Activated CD4-positive, alpha-beta memory T cell treated with anti-CD3 and anti-CD28 coated beads, Interleukin-2, amount 10 ng/mL, durations not matched to agents 7 days and 5 days (primary cell): ENCODE measurements at places on chromosomes 3 and 15.
A peak's percentile ranks its signal among the peaks of the same experiment; 100 is the strongest.

GRCh38 chr3:125213946-125214542 lies 1.5 kb upstream of the SLC12A8 start:
- H3K4me3 ChIP-seq: no peak overlapping the region
- peaks cover 14% of the 10 kb centered on the region for H3K4me1 ChIP-seq
- peaks cover 48% of the 10 kb centered on the region for H3K27me3 ChIP-seq
- DNase-seq: no peak
- no peak overlapping the region for H3K27ac ChIP-seq

GRCh38 chr3:179068779-179069530 lies 2.7 kb downstream of the ZMAT3 start:
- peaks cover 39% of the 10 kb centered on the region for H3K4me1 ChIP-seq
- H3K27ac ChIP-seq: no peak overlapping the region
- DNase-seq: peak; percentile 61
- peak overlapping the region; percentile 22 for H3K4me3 ChIP-seq

DNA sequence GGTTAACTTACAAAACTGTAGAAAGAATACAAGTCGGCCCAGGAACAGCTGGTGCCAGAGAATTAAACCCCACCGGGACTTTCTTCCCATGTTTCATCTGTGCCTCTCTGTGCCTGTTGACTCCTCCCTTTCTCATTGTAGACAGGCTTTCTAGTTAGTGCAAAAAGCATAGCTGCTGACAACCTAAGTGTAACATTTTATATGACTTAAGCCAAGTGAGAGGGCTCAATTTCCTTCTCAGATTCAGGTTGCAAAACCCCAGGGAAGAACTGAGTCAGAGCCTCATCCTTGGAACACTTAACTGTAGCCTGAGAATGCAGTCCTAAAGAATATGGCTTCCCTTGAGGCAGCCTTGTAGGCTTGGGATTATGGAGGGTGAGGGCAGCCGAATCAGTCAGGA lies 302.5 kb upstream of the AZI2 start:
- H3K27ac ChIP-seq: no peak overlapping the region
- no peak overlapping the region for H3K4me3 ChIP-seq
- DNase-seq: no peak
- H3K4me1 ChIP-seq: no peaks in the 10 kb centered on the region
- no peaks in the 10 kb centered on the region for H3K27me3 ChIP-seq

- peaks cover 46% of the 10 kb centered on the region for H3K4me1 ChIP-seq
- no peak overlapping the region for H3K4me3 ChIP-seq
These were observed 57.5 kb upstream of the HERC1 start for GRCh38 chr15:63891079-63891767.

DNA sequence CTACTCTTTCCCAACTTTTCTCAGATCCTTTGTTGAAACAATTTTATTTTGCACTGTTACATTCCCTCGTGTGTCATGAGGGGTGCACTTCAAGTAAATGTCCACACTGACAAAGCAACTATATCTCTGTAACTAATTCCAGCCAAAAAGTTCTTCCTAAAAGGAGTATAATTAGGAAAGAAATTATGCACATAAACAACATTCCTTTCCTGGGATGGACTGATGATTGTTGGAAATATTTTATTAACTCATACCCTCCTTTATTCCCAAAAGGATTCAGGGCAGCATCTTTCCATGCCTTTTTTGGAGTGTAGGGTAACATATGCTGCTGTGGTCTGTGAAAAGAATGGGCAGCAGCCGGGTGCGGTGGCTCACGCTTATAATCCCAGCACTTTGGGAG lies 426.1 kb upstream of the THBS1 start:
- no peaks in the 10 kb centered on the region for H3K36me3 ChIP-seq
- H3K4me1 ChIP-seq: no peaks in the 10 kb centered on the region
- no peak for DNase-seq
- H3K27me3 ChIP-seq: peaks cover 13% of the 10 kb centered on the region
- no peak overlapping the region for H3K27ac ChIP-seq
- no peak overlapping the region for H3K4me3 ChIP-seq

GRCh38 chr3:24300949-24301348 lies 193.7 kb downstream of the THRB start:
- no peaks in the 10 kb centered on the region for H3K36me3 ChIP-seq
- H3K27ac ChIP-seq: no peak overlapping the region
- DNase-seq: no peak
- H3K4me1 ChIP-seq: no peaks in the 10 kb centered on the region
- no peak overlapping the region for H3K4me3 ChIP-seq

- H3K36me3 ChIP-seq: no peaks in the 10 kb centered on the region
- H3K4me1 ChIP-seq: no peaks in the 10 kb centered on the region
- H3K27me3 ChIP-seq: no peaks in the 10 kb centered on the region
- no peak overlapping the region for H3K27ac ChIP-seq
- no peak overlapping the region for H3K4me3 ChIP-seq
- DNase-seq: no peak
These were observed 54.3 kb downstream of the DNAJB8 start for GRCh38 chr3:128412180-128413002.

DNA sequence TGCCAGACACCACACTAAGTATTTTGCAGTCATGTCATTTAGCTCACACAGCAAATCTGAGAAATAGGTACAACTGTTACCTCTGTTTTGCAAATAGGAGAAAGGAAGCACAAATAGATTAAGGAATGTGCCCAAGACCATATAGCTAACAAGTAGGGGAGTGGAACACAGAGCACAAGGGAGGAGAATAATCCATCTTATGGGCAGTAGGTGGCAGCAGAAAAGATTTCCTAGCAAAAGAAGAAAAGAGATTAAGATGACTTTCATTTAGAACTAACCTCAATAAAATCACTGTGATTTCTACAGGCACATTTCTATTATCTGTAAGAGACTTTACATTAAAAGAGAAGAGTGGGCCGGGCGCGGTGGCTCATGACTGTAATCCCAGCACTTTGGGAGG lies 49.1 kb downstream of the NR1I2 start:
- no peaks in the 10 kb centered on the region for H3K27me3 ChIP-seq
- no peak overlapping the region for H3K27ac ChIP-seq
- peaks cover 5% of the 10 kb centered on the region for H3K36me3 ChIP-seq
- H3K4me1 ChIP-seq: peaks cover 3% of the 10 kb centered on the region

- H3K27ac ChIP-seq: no peak overlapping the region
- no peak overlapping the region for H3K4me3 ChIP-seq
- no peaks in the 10 kb centered on the region for H3K27me3 ChIP-seq
- H3K36me3 ChIP-seq: no peaks in the 10 kb centered on the region
These were observed 288.4 kb upstream of the DPH6 start for GRCh38 chr15:35834216-35834830.

GRCh38 chr3:123750659-123751420 lies 133.3 kb downstream of the MYLK start:
- no peaks in the 10 kb centered on the region for H3K4me1 ChIP-seq
- H3K27me3 ChIP-seq: peaks cover 9% of the 10 kb centered on the region
- H3K36me3 ChIP-seq: no peaks in the 10 kb centered on the region
- no peak overlapping the region for H3K27ac ChIP-seq
- no peak for DNase-seq

- no peak overlapping the region for H3K27ac ChIP-seq
- no peaks in the 10 kb centered on the region for H3K27me3 ChIP-seq
- no peaks in the 10 kb centered on the region for H3K36me3 ChIP-seq
- DNase-seq: no peak
- no peaks in the 10 kb centered on the region for H3K4me1 ChIP-seq
- no peak overlapping the region for H3K4me3 ChIP-seq
These were observed 666.3 kb downstream of the ZBBX start for GRCh38 chr3:166713787-166714186.

GRCh38 chr3:114706591-114707232 lies 412.9 kb downstream of the TIGIT start:
- H3K4me1 ChIP-seq: peaks cover 5% of the 10 kb centered on the region
- H3K36me3 ChIP-seq: no peaks in the 10 kb centered on the region
- no peaks in the 10 kb centered on the region for H3K27me3 ChIP-seq
- no peak overlapping the region for H3K27ac ChIP-seq
- no peak overlapping the region for H3K4me3 ChIP-seq

DNA sequence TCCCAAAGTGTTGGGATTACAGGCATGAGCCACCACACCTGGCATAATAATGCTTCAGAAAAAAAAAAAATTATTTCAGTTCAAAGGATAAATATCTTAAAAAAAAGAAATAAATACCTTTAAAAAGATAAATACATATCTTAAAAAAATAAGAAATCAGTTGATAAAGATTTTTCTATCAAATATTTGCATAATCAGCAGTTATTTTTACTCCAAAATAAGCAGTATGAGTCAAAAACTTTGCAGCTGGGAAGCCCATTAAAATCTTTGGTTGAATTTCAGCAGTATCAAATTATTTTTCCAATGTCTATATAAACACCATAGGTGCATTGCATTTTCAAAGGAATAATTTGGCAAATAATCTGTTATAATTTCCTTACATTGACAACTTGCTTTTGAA lies 202.5 kb downstream of the KBTBD8 start:
- H3K36me3 ChIP-seq: no peaks in the 10 kb centered on the region
- no peak for DNase-seq
- H3K4me1 ChIP-seq: no peaks in the 10 kb centered on the region
- no peak overlapping the region for H3K4me3 ChIP-seq
- no peaks in the 10 kb centered on the region for H3K27me3 ChIP-seq

DNA sequence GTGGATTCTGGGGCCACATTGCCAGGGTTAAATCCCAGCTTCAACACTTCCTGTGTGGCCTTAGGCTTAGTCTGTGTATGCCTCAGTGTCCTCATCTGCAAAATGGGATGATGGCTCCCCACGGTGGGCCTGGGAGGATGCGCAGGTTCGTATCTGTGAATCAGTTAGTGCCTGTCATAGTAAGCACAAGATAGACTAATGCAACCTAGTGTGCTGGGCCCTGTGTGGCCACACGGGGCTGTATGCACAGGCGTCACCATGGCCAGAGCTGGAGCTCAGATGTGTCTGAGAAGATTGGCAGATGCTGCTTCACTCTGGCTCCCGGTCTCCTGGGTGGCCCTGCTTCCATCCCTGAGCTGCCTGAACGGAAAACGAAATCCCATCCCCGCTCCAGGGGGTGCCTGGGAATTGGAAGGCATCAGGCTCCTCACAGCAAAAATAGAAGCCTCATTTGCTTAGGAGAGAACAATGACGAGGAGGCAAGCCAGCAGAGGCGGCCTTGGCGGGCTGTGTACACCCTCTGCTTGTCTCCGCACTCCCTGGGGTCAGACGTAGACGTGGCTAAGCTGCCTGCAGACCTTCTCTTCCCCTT lies 103.6 kb downstream of the APBA2 start:
- no peak overlapping the region for H3K27ac ChIP-seq
- H3K36me3 ChIP-seq: no peaks in the 10 kb centered on the region
- peaks cover 2% of the 10 kb centered on the region for H3K4me1 ChIP-seq
- no peaks in the 10 kb centered on the region for H3K27me3 ChIP-seq

DNA sequence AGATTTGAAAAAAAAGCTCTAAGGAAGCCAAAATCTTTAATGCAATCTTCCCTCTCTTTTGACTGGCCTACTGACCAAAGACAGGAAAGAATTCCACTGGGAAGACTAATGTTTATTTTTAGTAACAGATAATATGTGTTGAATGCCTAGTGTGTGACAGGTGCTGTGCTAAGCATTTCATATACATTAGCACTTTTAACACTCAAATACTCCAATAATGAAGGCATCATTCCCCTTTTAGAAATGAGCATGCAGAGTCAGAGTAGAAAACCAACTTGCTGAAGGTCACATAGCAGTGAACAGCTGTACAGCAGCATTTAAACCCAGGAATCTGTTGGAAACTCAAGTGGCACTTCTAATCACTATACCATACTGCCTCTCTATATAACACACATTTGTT lies 170.6 kb downstream of the MINAR1 start:
- no peak overlapping the region for H3K27ac ChIP-seq
- H3K4me1 ChIP-seq: no peaks in the 10 kb centered on the region
- H3K36me3 ChIP-seq: no peaks in the 10 kb centered on the region
- peaks cover 15% of the 10 kb centered on the region for H3K27me3 ChIP-seq
- no peak overlapping the region for H3K4me3 ChIP-seq
- no peak for DNase-seq

DNA sequence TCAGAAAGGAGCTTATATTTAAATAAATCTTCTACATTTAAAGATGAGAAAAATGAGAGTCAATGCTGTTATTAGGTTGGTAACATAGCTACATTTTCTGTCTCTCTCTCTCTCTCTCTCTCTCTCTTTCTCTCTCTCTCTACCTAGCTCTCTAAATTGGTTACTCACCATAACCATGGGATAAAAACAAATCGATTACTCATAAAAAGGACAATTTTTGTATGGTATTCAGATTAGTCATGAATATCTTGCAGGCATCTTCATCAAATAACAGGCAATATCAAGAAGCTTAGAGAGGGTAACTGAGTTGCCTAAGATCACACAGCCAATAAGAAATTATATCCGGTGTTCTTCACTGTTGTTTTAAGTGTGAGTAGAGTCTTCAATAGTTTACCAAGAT lies 81.8 kb upstream of the ALCAM start:
- H3K36me3 ChIP-seq: no peaks in the 10 kb centered on the region
- DNase-seq: no peak
- no peak overlapping the region for H3K27ac ChIP-seq
- no peak overlapping the region for H3K4me3 ChIP-seq
- H3K4me1 ChIP-seq: no peaks in the 10 kb centered on the region

DNA sequence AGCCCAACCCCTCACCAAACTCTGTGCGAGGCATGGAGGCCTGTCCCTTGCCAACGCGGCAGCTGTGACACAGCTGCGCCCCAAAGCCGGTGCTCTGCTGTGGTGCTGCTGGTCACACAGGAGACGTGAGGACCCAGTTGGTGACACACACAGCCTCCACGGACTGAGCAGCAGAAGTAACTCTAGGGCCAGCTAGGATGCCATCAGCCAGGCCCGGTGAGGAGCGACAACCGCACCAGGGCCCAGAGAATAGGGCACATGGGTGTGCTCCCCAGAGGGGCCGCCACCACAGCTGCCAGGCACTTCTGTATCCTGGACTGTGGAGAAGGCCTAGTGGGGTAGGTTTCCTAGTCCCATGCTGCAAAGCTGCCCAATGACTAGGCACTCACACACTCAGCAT lies 10.7 kb downstream of the ZXDC start:
- no peak overlapping the region for H3K27ac ChIP-seq
- DNase-seq: no peak
- peaks cover 64% of the 10 kb centered on the region for H3K36me3 ChIP-seq
- H3K4me3 ChIP-seq: no peak overlapping the region
- no peaks in the 10 kb centered on the region for H3K27me3 ChIP-seq
- H3K4me1 ChIP-seq: peaks cover 34% of the 10 kb centered on the region

DNA sequence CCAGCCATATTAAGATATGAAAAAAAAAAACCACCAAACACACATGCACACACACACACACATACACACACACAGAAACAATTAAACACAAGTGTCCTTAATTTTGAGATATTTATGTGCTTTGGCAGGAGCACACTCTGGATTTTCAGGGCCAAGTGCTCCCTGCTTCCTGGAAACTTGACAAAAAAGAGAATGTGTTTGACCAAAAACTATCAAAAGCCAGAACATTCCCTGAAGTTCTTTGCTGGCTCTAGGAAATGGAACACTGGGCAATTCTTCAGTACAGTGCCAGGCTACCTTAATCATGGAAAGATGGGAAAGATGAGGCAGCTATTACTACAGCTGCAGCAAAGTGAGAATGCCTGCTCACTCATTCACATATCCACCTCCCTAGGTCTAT lies 44.6 kb downstream of the P3H2 start:
- H3K27me3 ChIP-seq: peaks cover 11% of the 10 kb centered on the region
- no peak overlapping the region for H3K4me3 ChIP-seq
- H3K4me1 ChIP-seq: no peaks in the 10 kb centered on the region
- H3K27ac ChIP-seq: no peak overlapping the region
- H3K36me3 ChIP-seq: no peaks in the 10 kb centered on the region

GRCh38 chr3:126696701-126697267 lies 7.3 kb upstream of the CHCHD6 start:
- H3K4me1 ChIP-seq: no peaks in the 10 kb centered on the region
- no peaks in the 10 kb centered on the region for H3K36me3 ChIP-seq
- H3K27ac ChIP-seq: no peak overlapping the region
- no peak overlapping the region for H3K4me3 ChIP-seq
